ENCODE measurements at places on chromosomes 6 and 20. TPM values are rescaled to one million over a fixed set of nuclear protein-coding genes. Genes with fewer than 3 reads are reported as not detected.

GRCh38 chr6:117440706-117441525 lies 15.2 kb upstream of the ROS1 start:
- no peak for DNase-seq

DNA sequence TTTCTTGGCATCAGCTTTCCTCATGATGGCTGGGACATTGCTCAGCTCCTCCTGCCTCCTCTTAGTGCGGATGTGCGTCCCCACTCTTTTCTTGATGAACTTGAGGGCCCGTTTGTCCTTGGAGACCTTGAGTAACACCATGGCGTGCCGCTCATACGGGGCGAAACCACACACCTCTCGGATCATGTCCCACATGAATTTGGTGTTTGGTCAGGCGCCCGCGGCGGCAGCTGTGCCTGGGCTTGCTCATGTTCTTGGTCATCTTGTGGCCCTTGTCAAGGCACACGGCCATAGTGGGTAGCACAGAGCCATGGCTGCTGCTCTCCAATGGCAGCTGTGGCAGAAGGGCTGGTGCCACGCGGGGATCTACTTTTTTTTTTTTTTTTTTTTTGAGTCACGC lies 2.6 kb downstream of the ERGIC3 start:
- DNase-seq: no peak

DNA sequence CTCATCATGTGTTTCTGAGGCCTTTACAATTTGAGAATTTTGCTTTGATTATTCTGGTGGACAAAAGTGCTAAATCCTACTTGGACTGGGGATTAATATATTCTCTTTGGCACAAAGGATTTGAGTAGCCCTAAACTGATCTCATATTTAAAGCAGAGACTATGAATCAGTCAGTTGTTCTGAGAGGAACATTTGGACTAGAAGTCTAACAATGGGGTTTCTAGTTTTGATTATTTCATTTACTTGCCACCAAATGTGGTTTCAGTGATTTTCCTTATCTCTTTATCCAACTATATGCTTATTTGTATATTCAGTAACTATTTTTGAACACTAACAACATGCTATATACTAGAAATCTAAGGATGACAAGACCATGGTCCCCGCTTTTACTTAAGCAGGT lies 81.4 kb downstream of the PDE10A start:
- no peak for DNase-seq

GRCh38 chr6:32558426-32559057 lies 28.5 kb upstream of the HLA-DRB5 start:
- DNase-seq: no peak

DNA sequence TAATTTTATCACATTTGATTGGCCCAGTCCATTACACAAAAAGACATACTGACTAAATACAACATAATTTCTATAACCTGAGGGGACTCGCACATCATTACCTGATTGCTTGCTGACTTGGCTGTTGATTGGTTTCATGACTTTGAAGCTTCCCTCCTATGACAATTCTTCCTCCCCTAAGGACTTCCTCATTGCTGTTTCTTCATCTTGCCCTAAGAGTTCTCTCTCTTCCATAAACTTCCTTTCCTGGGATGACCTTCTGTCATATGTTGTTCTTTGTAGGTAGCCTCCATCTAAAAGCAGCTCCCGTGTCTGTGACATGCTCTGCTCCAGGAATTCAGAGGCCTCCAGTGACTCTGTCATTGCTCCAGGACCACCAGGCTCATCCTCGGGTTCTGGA lies 22.6 kb downstream of the RSPH3 start:
- no peak for DNase-seq

The CST1 gene
- 0.26 TPM for total RNA-seq

Measured in pulmonary artery endothelial cell (primary cell).